ENCODE measurements at places on chromosomes 12 and 14.
A peak's percentile ranks its signal among the peaks of the same experiment; 100 is the strongest.

GRCh38 chr12:77559400-77560074, 271.2 kb upstream of the NAV3 start:
- no peak for DNase-seq

GRCh38 chr12:29552994-29553748, 55.7 kb upstream of the OVCH1 start:
- no peak for DNase-seq

DNA sequence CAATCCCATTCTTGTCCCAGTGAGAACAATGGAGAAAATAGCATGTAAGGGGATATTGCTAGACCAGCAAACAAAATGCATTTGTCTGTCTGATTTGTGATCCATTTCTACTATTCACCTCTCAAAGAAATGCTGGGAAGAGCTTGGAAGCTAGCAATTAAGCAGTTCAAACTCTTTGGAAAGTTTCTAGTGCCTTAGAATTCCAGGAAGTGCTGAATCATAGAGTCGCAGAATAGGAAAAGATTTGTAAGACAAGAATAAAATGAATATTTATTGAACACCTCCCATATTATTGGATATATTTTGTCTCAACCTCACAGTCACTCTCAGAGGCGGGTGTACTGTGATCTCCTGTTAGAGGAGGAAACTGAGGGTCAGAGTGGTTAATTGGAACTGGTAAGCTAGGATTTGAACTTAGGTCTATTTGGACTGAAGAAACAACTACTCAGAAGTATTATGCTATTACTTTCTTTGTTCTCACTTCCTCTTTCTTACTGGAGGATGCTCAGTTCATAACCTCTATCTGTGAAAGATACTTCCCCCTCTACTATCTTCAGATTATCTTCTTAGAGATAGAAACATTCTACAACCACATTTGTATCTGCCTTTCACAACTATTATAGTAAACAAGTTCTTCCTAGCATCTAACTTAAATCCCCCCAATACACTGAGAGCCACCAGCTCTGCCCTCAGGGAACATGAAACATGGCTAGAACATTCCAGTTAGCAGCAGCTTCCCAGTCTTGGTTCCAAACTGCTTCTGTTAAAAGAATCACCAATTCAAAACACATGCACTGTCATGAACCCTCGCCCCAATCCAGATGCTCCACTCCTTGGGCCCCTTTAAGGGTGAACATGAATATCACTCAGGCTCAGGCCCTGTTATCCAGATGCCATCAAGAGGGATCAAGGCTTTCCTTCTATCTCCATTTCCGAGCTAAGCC, 64.2 kb downstream of the DRAM1 start:
- no peak for DNase-seq

DNA sequence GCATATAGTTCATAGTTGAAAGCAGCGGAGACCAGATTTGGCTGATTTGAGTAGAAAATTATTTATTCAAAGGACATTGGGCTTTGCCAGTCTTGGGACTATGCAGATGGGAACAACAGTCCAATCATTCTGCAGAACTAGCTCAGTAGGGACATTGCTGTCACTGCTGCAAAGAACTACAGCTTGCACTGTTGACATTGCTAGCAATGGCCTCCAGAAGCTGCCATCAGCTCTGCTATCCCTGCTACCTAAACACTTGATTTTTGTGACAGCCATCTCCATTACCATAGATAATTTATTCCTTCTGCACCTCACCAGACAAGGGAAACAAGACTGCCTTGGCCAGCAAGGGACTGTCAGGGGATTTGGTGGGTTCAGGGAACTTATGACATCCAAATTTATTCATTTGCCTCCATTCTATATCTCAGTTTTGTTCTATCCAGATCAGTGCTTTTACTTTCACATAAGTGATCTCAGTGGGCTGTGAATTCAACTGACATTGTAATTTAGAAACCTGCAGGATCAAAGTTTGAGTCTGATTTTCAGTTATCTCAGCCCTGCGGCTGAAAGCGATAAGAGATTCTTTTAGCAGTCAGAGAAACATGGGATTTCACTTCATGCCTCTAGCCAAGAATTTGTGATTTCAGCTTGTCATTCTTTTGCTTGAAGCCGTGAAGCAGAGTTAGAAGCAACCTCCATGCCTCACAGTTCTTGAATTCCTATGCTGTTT, 136.7 kb upstream of the FBXO33 start:
- no peak for DNase-seq

- DNase-seq = no peak
These were observed 305.9 kb upstream of the AMIGO2 start for GRCh38 chr12:47385653-47386052.

- peak; percentile 88 for DNase-seq
These were observed 77.4 kb downstream of the SCARB1 start for GRCh38 chr12:124786061-124786964.

- DNase-seq = no peak
These were observed 240.6 kb downstream of the SLC25A21 start for GRCh38 chr14:36931791-36932190.

DNA sequence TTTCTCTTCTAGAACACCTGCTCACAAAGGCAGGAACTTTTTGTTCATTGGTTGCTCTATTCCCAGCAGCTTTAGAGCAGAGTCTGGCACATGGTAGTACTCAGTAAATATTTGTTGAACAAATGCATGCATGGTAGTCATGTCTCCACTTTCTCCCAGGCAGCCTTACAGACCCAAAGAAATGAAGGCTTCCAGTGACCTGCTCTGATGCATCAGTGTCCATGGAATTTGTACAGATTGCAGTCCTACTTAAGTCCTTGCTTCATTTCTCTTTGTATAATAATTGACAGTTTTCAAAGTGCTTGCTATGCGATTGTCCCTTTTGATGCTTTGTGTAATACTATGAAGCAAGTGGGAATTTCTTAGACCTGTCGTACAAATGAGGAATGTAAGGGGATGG, 119.6 kb downstream of the DERA start:
- no peak for DNase-seq

DNA sequence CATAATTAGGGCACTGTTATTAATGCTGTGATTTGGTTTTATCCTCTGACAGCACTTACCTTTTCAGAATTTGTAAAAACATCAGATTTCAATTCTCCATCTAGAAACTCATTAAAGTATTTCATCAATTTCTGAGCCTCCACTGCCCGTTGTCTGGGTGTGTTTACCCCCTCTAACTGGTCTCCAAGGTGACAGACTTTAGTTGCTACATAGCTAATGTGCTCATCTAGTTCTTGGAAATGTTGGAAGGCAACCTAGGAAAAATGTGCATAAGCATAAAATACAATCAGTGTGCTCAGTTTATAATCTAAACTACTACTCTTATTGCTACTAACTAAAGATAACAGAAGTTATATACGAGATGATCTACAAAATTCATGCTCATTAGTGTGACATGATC, 24.6 kb downstream of the EXOC5 start:
- DNase-seq = no peak

DNA sequence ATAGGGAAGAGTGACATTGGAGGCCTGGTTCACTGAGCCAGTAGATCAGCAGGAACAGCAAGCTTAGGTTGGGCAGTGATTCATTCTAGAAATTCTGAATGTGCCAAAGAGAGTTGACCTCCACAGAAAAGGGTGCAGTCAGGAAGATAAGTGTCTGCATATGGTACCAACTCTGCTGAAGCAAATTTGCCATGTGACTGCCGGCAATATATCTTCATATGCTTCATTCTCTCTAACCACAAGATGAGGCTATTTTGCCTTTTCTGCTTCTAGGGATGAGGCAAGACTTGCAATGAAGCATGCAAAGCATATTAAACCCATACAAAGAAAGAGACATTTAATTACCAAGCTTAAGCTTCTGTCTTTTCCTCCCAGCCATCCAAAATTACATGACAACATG, 13.6 kb downstream of the CCDC198 start:
- DNase-seq = no peak

DNA sequence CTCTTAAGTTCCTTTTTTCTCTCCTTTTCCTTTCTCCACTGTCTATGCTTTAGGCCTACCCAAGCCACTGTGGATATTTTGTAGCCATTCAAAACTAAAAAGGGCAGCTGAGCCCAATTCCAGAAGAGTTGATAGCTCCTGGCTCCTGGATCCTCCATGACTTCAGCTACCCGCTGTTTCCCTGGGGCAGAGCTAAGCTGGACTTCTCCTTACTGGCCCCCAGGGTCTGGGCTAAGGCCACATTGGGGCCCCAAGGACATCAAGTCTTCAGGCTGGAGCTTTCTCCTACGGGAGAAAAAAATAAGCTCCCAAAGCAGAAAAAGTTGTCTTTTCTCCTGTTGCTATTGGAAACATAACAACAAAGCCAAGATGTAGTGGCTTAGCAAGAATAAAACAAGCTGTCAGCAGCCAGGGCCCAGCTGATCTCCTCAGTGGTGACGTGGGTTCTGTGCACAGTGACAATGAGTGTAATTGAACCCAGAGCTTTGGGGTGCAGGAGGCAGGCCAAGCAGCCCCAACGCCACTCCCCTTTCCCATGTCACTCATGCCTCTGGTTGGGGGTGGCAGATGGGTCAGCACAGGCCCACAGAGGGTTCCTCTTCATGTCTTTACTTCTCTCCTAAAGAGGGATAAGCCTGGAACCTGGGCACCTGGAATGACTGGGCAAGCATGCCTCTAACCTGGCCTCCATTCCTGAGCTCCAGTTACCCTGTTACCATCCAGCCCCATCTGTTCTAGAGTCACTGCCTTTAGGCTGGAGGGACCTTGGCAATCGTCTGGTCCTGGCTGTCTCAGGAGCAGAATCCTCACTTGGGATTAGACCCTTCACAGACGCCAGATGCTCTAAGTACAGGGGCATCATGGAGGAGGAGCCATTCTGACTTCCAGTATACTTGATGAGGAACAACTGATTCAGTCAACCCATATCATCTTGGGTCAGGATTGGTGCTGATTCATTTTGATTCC, 171.2 kb downstream of the ZFP36L1 start:
- DNase-seq = peak; percentile 29

GRCh38 chr14:104319491-104320241, 181.3 kb downstream of the KIF26A start:
- no peak for DNase-seq

DNA sequence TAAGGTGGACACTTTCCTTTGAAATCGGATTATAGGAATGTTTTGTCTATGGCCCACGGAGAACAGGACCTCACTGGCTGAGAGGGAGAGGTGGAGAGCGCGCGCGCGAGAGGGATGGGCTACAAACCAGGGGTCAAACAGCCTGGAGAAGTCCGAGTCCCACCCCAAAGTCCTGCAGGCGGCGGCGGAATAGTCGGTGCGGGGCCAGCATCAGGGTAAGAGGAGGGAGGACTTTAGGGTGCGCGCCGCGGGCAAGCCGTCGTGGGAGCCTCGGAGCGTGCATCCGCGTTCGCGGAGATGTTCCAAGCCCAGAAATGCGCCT, 3.3 kb upstream of the HOXC8 start:
- no peak for DNase-seq

GRCh38 chr14:65550779-65551643, 138.5 kb downstream of the FUT8 start:
- no peak for DNase-seq

GRCh38 chr14:55684956-55685584, 105.1 kb downstream of the KTN1 start:
- DNase-seq = no peak

- DNase-seq = no peak
These were observed 144.3 kb downstream of the MED13L start for GRCh38 chr12:116133149-116133548.

- no peak for DNase-seq
These were observed 184.6 kb upstream of the TMEM260 start for GRCh38 chr14:56394826-56395530.

GRCh38 chr12:6167327-6168280, 32.6 kb upstream of the CD9 start:
- DNase-seq = no peak

DNA sequence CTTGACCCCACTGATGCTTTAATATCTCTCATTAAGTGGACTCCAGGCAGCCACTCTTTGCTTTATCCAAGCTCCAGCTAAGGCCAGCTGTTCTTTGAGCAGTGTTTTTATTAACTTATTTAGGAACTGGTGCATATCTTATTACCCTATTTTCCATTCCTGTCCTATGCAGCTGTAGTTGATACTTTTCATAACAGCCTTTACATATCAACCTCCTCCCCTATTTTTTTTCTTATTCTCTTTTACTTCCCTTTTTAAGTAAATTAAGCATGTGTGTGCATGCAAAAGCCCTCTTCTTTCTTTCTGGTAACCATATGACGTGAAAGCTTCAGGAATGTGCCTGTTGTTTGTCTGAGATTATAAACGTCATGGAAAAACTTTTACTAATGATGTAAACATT, 121.2 kb downstream of the PTPRQ start:
- DNase-seq = peak; percentile 67

DNA sequence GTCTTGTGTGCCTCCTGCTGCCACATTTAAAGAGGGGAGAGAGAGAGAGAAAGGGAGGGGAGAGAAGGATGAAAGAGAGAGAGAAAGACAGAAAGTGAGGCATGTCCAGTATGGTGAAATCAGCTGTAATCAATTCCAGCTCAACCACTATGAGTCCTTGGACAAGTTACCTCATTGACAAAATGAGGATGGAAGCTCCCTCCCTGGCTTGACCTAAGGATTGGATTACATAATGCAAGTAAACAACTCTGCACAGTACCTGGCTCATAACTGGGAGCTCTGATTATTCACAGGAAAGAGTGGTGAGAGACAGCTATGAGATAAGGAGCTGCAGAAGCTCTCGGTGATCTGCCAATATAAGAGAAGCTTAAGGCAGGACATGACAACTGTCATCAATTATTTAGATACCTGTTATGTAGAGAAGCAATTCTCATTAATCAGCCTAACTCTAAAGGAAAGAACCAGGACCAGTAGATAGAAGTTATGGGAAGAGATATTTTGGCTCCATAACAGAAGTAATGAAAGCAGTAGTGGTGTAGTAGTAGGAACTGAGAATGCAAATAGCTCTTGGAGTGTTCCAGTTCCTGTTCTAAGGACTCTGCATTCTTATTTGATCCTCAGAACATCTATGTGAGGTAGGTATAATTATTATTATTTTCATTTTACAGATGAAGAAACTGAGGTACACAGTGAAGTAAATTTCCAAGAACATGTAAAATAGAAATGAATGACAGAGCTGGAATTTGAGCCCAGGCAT, 791.6 kb downstream of the DIO2 start:
- no peak for DNase-seq

- no peak for DNase-seq
These were observed 35.6 kb upstream of the ANKS1B start for GRCh38 chr12:100020370-100020769.

- DNase-seq = no peak
These were observed 18.8 kb upstream of the WDR20 start for GRCh38 chr14:102120888-102121287.

DNA sequence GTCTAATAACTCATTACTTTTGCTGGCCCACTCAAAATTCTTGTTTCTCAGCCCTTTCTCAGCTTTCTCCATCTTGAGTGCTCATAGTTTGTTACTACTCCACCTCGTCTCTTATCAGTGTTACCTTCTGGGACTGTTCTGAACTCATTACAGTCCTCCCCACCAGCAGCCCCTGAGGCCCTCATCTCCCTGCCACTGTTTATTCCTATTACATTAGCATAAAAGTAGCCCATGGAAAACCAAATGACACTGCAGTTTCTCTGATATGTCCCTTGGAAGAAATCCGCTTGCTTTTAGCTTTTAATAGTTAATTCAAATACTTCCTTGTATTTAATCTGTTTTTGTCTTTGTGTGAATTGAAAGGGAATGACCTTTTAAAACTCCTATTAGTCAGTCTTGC, 7.6 kb downstream of the AKAP6 start:
- no peak for DNase-seq

Measured in NCI-H2171 (cell line).